ENCODE measurements at places on chromosomes 16 and 17.

DNA sequence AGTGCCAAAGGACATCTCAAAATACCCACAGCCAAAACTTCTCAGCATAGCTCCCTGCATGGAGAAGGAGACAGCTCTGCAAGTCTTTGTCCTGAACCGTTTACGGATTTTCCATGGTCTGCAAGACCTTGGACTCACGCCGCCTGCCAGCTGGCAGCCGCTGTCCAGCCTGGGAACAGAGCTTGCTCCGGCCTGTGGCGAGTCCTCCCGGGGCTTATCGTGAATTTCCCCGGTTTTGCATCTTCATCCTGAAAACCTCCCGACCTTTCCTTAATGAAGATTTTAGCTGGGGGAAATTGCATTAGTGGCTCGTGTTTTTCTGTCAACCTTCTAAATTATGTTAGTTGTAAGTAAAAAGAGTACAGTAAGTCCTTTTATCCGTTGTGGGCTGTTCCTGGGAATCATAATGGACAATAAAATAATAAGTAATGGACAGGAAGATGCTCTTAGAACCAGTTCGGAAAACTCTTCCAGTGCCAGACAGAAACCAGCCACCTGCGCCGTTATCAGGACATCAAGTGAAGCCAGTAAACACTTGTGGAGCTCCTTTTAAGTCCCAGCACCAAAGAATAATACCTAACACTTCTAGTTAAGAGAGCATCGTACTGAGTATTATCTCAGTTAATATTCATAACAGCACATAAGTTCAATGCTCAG is 112.4 kb upstream of the NOL11 start:
- DNase-seq = no peak

- DNase-seq = peak; percentile 38
Observed at GRCh38 chr17:60149691-60150582, at the start of gene CA4. CA4 (plus strand) TSS chr17:60149973; CDS start chr17:60150035, 62 bp downstream.

GRCh38 chr16:66503030-66503429 is 46.9 kb downstream of the TK2 start:
- no peak for DNase-seq

DNA sequence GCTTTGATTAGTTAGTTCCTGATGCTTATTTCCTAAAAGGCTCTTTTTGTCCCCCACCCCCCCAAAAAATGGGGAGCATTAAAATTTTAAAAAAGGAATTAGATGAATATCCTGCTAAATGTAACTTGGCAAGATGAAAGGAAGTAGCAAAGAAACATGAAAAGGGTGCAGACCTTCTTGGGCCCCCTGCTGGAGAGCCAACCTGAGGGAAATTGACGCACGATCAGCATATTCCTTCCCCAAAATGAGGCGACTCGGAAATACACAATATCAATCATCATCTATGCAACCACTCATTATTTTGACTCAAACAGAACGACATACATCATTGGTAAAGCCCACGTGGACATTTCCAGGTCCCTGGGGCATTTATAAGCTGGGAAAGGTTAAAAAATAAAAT is 59.7 kb downstream of the GRIN2A start:
- peak; percentile 30 for DNase-seq

- DNase-seq = no peak
Observed at GRCh38 chr16:8853611-8854010, 15.2 kb downstream of the CARHSP1 start.

DNA sequence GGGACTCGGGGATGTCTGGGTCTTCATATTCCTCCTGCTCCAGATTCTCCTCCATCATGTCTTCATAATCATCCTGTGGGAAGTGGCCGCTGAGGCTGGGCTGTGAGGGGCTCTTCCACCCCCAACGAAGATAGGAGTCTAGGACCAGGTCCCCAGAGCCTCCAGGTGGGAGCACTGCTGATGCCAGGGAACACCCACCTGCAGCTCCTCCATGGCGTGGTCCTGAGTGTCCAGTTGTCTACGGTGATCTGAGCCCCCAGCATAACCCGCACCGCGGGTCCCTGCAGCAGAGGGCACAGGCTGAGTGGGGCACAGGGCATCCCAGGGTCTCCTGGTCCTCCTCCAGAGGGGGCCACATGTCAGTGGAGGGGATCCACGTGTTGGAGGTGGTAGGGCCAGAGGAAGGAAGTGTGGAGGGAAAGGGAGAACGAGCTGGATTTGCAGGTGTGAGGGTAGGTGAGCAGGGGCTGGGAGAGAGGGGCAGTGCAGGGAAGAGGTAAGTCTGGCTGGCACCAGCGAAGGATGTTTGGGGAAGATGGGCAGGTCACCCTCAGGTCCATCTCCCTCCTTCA is 5.2 kb downstream of the SLC4A1 start:
- DNase-seq = no peak

- DNase-seq = peak; percentile 76
Observed at GRCh38 chr17:9115214-9116191, 94.2 kb downstream of the NTN1 start.

DNA sequence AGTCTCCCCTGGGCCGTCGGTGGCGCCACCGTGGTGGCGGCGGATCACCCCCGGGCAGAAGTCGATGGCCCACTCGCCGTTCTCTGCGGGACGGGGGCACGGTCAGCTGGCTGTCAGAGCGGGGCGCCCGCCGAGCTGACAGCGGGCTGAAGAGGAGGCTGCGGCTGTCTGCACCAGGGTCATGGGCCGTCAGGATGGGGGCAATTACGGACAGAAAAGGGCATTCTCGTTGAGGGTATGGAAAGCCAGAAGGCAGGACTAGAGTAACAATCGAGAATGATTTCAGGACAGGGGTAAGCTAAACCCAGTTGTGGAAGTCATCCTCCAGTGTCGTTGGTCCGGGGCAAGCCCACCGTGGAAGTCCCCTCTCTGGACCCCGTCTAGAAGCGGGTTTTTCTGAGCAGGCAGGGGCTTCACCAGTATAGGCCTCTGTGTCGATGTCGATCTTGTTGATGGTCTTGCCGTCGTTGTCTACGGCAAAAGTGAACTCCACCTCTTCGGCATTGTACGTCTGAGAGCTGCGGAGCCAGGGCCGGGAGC is 1.7 kb downstream of the CHRNE start:
- DNase-seq = no peak

GRCh38 chr17:82840431-82840831 is 609 bp upstream of the ZNF750 start:
- no peak for DNase-seq

- DNase-seq = no peak
Observed at GRCh38 chr17:2043785-2044184, 2.0 kb downstream of the OVCA2 start.

DNA sequence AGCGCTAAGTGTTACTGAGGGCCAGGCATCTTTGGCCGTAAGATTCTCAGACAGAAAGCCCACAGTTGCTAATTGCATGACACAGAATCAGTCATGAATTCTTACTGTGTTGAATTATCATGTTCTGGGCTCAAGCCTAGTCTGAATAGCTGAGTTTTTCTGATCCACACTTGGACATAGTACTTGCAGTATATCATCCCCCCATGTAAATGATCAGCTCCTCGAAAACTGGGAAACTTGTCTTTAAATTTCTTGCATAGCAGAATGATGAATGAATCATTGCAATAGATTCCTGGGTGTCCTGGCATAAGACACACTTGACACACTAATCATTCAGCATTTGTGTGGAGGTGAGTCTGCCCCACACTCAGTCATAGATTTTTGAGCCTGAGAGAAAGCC is 2.2 kb downstream of the MLYCD start:
- no peak for DNase-seq

- no peak for DNase-seq
Observed at GRCh38 chr17:38587947-38588787, 17.6 kb downstream of the SRCIN1 start.

DNA sequence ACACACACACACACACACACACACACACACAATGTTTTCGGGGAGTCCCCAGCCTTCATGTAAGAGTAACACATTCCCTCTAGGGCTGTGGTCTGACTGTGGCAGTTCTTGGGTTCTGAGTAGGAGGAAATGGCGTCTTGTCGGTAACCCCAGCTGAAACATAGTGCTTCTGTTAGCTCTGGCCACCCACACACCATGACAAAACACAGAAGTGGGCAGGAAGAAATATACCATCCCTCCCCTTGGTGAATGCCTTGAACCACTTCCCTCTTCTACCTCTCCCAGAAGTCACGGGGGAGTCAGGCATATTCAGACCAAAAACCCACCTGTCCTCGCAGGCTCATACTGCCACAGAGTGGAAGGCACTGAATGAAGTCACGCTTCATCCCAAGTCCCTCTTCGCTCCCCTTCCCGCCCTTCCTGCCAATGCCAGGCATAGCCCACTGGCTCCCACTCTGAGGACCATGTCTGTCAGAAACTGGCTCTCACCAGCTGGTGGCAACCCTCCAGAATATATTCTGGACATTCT is 11.5 kb downstream of the SLC35B1 start:
- peak; percentile 52 for DNase-seq

DNA sequence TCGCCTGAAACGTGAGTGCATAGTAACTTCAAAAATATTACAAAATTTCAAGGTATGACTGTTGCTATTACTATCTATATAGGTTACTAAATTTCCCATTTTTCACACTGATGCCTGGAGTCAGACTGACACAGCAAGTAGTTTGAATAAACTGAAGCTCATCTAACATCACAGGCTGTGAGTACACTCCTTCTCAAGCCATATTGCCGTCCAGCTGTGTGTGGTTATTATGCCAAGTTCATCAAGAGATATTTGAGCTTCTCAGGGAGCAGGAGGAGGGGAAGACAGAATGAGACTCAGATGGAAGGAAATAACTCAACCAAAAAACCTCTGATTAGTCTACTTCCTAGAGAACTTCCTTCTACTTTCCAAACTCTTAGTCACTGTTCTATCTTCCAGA is 473.9 kb downstream of the TOX3 start:
- no peak for DNase-seq

- DNase-seq = no peak
Observed at GRCh38 chr17:78944026-78944425, 18.8 kb upstream of the TIMP2 start.

- peak; percentile 66 for DNase-seq
Observed at GRCh38 chr16:31869511-31870201, 4.0 kb upstream of the ZNF267 start.

- DNase-seq = no peak
Observed at GRCh38 chr16:66591018-66591417, 11.8 kb downstream of the CMTM2 start.

DNA sequence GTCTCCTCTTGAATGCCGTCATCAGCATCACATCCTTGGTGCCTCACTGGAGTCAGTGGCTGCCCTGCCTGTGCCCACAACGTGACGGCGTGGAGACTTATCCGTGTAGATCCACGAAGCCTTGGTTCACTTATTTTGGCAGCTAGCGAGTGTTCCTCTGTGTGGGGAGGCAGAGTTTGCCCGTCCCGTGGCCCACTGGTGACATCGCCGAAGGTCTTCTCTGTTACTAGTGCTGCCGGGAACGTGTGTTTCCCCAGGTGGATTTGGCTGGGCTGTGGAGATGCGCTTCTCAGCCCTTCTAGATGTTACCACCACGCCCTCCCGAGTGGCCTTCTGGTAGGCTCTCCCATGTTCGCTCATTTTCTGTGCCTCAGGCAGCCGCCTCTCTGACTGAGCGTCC is 169.6 kb downstream of the SEC14L1 start:
- no peak for DNase-seq

- DNase-seq = no peak
Observed at GRCh38 chr17:43814714-43815113, 18.2 kb downstream of the MPP3 start.

GRCh38 chr16:69741951-69742904 is 12.5 kb downstream of the NOB1 start:
- DNase-seq = no peak

- DNase-seq = no peak
Observed at GRCh38 chr16:24493821-24494220, 45.5 kb upstream of the RBBP6 start.

- DNase-seq = peak; percentile 34
Observed at GRCh38 chr16:3841729-3842508, 38.6 kb downstream of the CREBBP start.

- DNase-seq = no peak
Observed at GRCh38 chr16:63890081-63890480, 1231.8 kb downstream of the CDH11 start.

GRCh38 chr17:2478458-2478857 is 33.2 kb downstream of the METTL16 start:
- no peak for DNase-seq

GRCh38 chr17:3020381-3020780 is 43.0 kb downstream of the OR1D5 start:
- no peak for DNase-seq

GRCh38 chr17:63491977-63492618 is 15.2 kb downstream of the ACE start:
- no peak for DNase-seq

- DNase-seq = no peak
Observed at GRCh38 chr17:31931756-31932155, 5.1 kb upstream of the SUZ12 start.

DNA sequence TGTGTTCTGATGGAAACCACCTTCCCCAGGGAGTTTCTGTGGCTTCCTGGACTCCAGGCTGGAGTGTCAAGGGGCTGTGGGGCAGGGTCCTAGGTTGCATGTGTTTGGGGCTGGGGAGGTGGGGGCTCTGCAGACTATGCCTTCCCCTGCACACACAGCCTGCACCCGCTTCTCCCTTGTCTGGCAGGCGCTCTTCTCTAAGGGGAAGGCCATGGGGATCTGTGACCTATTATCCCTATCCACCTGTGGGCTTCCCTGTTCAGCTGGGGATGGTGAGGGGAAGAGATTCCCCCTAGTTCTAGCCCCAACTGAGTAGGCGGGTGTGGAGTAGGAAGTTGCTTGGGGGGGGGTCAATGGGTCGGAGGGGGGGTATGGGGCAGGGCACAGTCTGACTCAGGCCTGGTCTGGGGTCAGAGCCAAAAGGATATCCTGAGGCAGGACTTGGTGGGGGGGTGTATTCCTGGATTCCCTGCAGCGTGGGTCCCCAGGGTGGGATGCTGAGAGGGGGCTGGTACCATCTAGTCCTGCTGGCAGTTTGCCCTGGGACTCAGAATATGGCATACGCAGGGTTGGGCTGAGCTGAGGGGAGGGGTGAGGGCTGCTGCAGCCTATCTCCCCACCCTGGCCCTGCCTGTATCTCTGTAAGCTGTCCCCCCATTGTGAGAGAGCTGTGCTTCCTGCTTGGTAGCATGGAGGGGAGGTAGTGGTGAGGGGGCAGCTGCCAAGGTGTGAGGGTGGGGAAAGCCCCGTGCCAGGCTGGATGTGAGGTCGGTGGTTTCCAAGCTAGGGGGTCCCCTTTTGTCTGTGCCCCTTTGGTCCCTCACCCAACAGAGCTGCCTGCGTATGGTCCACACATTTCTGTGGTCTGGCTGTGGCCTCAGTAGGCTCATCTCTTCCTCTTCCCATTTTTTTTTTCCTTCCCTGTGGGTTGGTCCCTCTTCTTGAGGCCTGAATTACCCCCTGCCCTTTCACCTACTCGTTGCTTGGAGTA is 14.7 kb downstream of the RARA start:
- peak; percentile 90 for DNase-seq

DNA sequence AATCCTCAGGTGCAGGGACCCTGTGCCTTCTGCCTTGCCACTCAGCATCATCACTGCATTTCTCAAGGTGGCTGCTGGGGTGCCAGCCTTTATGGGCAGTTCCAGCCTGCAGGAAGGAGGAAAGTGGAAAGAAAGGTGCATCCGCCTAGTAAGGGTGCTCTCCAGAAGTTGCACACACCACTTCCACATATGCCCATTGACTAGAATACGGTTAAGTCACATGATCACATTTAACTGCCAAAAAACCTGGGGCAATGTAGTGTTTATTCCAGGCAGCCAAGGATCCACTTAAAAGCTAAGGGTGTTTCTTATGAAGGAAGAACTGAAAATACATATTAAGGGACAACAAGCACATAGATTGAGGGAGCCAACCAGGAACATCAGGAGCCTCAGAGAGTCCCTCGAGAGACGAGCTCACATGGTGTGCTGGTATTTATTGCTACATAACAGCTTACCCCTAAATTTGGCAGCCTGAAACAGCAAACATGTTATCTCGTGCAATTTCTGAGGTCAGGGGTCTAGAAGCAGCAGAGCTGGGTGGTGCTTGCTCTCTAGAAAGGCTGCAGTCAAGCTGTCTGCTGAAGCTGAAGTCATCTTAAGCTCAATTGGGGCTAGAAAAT is 52.0 kb upstream of the MMP2 start:
- no peak for DNase-seq

Measured in hematopoietic multipotent progenitor cell treated with erythropoietin and hydrocortisone succinate and interleukin-3 and kit ligand, for 6 days (in vitro differentiated cells).